ENCODE measurements at places on chromosomes 4 and X. TPM values are rescaled to one million over a fixed set of nuclear protein-coding genes. Genes with fewer than 3 reads are reported as not detected.

Gene TXK
- not detected for total RNA-seq

Gene RBM46
- not detected for total RNA-seq

Gene EDNRA
- 34.5 TPM for total RNA-seq

Gene SLC30A9
- 35.2 TPM for total RNA-seq

Gene POF1B
- not detected for total RNA-seq

Gene HSD17B13
- 0.60 TPM for total RNA-seq

Gene TTC29
- not detected for total RNA-seq

Gene LPAR4
- total RNA-seq = 0.12 TPM

Gene TLR10
- not detected for total RNA-seq

Gene TSPAN7
- not detected for total RNA-seq

Gene HAND2
- 24.9 TPM for total RNA-seq

Gene NLGN3
- 1.6 TPM for total RNA-seq

Gene CLIC2
- 0.51 TPM for total RNA-seq

Gene SLITRK4
- total RNA-seq = 13.2 TPM

Gene GDPD2
- total RNA-seq = not detected

Gene TMEM47
- total RNA-seq = 38.6 TPM

Gene MAGEA11
- not detected for total RNA-seq

Gene SHROOM2
- 4.2 TPM for total RNA-seq

Gene SPATA18
- 2.9 TPM for total RNA-seq

Gene F9
- not detected for total RNA-seq

Gene PCDH7
- 64.8 TPM for total RNA-seq

Gene FRMPD4
- total RNA-seq = 12.6 TPM

Gene APLN
- 9.0 TPM for total RNA-seq

Gene GJB1
- total RNA-seq = not detected

Gene SLC2A9
- 2.6 TPM for total RNA-seq

Gene SAGE1
- total RNA-seq = not detected

Gene NAP1L3
- 6.1 TPM for total RNA-seq

Gene NDST3
- total RNA-seq = not detected

Measured in pericardium fibroblast (primary cell).